ENCODE measurements at places on chromosomes 12 and 14.

- DNase-seq = no peak
These were observed 176.3 kb upstream of the GSC start for GRCh38 chr14:94946244-94946643.

DNA sequence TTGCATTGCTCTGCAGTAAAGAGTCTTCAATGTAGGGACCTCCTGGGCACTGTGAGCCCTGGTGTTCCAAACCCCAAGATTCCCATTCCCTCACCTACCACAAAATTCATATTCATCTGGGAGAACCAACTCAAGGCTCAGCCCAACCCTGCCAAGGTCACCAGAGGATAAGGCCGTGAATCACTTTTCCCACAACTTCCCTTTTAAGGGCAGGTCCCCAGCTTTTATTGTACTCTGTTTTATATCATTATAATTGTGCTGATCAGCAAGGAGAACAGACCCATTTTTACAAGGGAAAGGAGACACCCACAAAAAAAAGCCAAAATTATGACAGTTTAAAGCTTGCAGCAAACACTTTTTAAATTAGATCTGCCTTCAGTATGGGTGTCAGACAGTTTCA lies 363.0 kb upstream of the FKBP4 start:
- no peak for DNase-seq

- DNase-seq = no peak
These were observed 249.4 kb downstream of the PDZRN4 start for GRCh38 chr12:41437563-41437962.

DNA sequence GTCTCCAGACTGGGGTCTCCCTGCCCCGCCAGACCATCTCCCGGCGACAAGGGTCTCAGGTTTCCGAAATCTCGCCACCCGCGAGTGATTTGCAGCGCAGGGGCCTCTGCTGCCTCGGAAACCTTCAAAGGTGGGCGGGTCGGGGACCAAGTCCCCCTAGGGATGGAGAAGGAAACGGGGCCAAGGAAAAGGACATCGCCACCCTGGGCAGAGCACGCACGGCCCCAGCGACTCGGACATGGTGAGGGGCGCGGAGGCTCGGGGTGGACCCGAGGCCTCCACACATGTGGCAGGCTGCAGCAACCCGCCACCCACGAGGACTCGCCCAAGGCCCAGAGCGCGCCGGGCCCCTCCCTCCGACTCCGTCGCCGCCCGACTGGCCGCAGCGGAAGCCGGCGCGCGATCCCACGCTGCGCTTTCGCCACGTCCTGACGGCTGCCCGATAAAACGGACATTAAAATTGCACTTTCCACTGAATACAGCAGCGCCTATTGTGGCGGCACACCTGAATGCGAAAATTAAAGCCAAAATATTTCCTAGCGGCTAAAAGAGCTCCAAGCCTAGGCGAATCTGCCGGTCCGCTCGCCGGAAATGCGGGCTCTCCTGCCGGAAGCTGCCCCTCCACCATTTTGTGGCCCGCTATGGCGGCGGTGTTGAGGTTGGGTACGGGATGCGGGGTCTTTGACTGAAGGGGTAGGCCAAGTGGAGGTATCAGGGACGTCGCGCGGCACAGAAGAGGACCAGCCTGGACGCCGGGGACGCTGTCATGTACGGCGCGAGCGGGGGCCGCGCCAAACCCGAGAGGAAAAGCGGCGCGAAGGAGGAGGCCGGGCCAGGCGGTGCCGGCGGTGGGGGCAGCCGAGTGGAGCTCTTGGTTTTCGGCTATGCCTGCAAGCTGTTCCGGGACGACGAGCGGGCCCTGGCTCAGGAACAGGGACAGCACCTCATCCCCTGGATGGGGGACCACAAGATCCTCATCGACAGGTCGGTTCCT lies at the start of gene SFSWAP:
Gene SFSWAP, plus strand, starts transcription at position 627 of the 994 bp plus-strand sequence. Its CDS starts 140 bp downstream, at position 767.
- peak; percentile 33 for DNase-seq

- no peak for DNase-seq
These were observed 35.2 kb upstream of the DLK1 start for GRCh38 chr14:100691395-100692056.

DNA sequence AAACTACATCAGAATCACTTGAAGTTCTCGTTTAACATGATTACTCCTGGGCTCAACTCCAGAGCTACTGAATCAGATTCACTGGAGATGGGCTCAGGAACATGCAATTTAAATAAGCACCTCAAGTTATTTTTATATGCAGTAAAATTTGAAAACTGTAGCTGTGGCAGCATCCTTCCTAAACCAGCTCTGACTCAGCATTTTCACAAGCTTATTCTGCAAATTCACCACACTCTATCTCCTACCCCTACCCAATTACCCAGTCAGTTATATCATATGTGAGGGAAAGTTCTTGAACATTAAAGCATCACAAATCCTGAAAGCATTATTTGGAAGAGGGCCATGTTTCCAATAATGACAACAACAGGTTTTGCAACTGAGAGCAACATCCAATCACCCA lies 24.2 kb upstream of the LRRC9 start:
- no peak for DNase-seq
